Breast epithelium (tissue), 4 donors: ENCODE measurements at places on chromosomes 11 and 22. TPM values are rescaled to one million over a fixed set of nuclear protein-coding genes. Genes with fewer than 3 reads are reported as not detected.

DNA sequence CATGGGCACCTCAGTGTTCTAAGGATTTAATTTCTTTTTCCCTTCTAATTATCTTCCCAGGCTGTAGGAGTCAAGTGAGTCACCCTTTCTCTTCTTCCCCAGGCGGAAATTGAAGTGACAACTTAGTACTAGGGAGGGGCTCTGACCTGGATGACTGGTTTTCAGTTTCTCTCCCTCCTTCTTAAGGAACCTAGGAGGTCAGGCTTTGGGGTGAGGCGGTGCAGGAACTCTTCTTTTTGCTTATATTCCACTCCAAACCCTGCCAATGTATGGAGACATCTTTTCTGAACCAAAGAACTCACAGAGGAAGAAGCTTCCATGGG, 12.6 kb downstream of the ZDHHC5 start:
- DNase-seq, result no peak

- DNase-seq, result no peak
Observed at GRCh38 chr11:85712953-85713352, 27.0 kb upstream of the CCDC89 start.

DNA sequence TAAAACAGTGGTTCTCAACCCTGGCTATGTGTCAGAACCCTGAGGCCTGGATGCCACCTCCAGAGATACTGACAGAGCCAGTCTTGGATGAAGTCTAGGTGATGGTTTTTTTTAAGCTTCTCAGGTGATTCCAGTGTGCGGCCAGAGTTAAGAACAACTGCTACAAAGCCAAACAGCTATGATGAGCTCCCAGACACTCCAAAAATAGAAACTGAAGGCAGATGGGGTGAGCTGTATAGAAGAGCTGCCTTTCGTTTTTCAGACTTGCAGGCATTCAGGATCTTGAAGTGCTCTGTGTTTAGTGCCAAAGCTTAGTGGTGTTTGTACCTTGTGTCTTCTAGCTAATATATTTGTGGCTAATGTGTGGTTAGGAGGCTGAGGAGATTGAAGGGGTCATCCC, 14.2 kb downstream of the SCUBE2 start:
- no peak for DNase-seq

- no peak for DNase-seq
Observed at GRCh38 chr11:45301537-45302246, 15.6 kb upstream of the SYT13 start.

Gene NECTIN1
- total RNA-seq, result 6.6 TPM

DNA sequence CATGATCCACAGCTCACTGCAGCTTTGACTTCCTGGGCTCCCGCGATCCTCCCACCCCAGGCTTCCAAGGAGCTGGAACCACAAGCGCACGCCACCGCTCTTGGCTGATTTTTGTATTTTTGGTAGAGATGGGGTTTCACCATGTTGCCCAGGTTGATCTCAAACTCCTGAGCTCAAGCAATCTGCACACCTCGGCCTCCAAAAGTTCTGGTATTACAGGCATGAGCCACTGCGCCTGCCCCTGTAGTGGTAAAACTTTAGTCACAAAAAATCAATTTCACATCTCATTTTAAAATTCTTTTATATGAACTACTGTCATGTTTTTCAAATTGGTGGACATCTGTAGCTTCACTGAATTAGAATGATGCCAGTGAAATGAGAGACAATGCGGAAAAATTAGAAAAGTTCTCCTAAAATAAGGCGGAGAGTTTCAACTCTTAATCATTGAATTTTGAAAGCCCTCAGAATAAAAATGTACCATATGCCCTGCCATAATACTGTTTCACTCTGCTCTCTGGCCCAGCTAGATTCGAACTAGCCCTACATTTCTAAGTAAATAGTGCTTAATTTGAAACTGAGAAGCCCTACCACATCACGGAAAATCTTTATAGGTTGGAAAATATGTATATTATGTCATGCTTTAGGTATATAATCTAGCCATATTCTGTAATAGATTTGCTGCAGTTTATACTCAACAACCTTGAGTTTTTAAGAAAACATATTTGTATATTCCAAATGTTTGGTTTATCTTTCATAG, 78.7 kb downstream of the HORMAD2 start:
- DNase-seq, result no peak

DNA sequence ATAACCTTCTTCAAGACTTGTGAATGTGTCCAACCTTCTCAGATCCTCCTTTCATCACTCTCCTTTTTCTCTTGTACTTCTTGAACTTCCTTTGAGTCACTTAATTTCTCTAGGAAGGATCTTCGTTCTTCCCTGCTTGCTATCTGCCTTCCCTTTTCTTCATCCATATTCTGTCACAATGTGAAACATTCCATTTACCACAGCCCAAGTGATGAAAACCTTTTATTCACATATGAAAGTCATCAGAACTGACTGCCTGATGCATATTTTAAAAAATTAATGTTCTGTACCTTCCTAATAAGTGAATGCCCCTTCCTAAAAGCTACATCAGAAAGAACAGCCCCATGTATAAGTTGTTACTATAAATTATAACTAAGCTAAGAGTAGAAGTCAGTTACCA, 520.4 kb upstream of the LUZP2 start:
- no peak for DNase-seq

DNA sequence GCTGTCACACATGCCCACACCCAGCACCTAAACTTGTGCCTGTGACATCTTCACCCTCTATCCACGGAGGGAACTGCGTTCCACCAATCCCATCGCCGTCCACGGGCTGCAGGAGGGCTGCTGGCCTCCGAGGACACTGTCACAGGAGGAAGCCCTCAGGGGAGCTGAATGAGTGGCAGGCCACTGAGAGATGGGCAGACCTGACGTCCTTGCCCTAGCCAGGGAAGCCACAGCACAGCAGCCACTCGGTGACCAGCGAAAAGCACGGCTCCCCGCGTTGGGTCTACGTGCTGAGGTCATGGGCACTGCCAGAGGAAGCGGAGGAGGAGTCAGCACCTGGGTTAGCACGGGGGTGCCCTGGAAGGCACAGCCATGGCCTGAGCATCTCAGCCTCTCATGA, 50.5 kb downstream of the IGSF9B start:
- peak; percentile 27 for DNase-seq

GRCh38 chr22:50620593-50621355, 7.2 kb downstream of the ARSA start:
- no peak for DNase-seq

- peak; percentile 20 for DNase-seq
Observed at GRCh38 chr11:8375932-8376331, 112.3 kb upstream of the LMO1 start.

Gene TRIOBP
- total RNA-seq, result 95.0 TPM

GRCh38 chr11:14331476-14332136, 27.4 kb downstream of the RRAS2 start:
- DNase-seq, result no peak

GRCh38 chr11:114322934-114323333, 26.7 kb downstream of the NNMT start:
- DNase-seq, result no peak

- DNase-seq, result no peak
Observed at GRCh38 chr11:117145393-117145761, 1.3 kb downstream of the PAFAH1B2 start.

GRCh38 chr22:39292561-39293074, 26.8 kb downstream of the RPL3 start:
- DNase-seq, result peak; percentile 96

Gene ROBO3
- total RNA-seq, result 30.9 TPM

GRCh38 chr22:28397306-28397705, 282.3 kb downstream of the TTC28 start:
- no peak for DNase-seq

Gene FGF19
- total RNA-seq, result not detected

DNA sequence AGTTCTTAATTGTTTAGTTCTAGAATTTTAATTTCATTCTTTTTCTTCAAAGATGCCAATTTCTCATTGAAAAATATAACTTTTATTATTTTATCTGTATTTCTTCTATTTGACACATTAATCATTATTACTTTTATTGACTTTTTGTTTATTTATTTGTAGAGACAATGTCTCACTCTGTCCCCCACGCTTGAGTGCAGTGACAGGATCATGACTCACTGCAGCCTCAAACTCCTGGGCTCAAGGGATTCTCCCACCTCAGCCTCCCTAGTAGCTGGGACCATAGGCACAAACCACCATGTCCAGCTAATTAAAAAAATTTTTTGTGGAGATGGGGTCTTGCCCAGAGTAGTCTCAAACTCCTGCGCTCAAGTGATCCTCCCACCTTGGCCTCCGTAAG, 30.3 kb upstream of the FBLN1 start:
- no peak for DNase-seq

DNA sequence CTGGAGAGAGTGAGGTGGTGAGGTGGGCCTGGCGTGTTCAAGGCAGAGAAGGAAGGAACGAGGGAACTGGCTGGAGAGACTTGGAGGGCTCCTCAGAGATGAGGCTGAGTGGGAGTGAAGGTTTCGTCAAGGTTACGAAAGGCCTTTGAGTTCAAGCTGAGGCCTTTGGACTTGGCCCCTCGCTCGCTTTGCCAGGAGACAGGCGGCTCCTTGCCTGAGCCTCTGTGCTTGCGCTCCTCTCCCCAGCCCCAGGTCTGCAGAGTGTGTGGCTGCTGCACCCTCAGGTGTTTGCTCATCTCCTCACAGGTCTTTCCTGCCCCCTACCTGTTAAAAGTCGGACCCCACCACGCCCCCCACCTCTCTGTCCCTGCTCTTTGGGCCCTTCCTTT, 91.6 kb downstream of the ATXN10 start:
- no peak for DNase-seq

- peak; percentile 68 for DNase-seq
Observed at GRCh38 chr11:129023968-129024676, 81.5 kb upstream of the TP53AIP1 start.

DNA sequence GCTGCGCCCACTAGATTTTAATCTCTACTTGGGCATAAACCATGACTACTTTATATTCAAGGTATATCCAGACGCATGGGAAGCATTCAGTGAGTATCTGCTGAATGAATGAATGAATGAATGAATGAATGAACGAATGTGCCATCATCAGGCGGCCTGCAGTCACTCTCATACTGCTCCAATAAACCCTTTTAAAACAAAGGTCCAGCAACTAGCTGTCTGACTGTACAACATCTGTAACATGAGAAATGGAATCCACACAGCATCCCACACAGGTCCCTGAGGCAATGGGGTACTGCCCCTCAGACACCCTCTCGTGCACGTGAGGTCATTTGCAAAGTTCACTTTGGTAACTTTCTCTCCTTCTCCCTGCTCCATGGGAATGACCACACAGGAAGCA, 147.5 kb downstream of the LARGE1 start:
- DNase-seq, result no peak

Gene GAL3ST3
- total RNA-seq, result not detected

Gene NAT10
- total RNA-seq, result 22.6 TPM

GRCh38 chr22:40405178-40406062, 35.0 kb downstream of the SGSM3 start:
- no peak for DNase-seq

Gene OPCML
- not detected for total RNA-seq

Gene BIK
- 25.0 TPM for total RNA-seq

DNA sequence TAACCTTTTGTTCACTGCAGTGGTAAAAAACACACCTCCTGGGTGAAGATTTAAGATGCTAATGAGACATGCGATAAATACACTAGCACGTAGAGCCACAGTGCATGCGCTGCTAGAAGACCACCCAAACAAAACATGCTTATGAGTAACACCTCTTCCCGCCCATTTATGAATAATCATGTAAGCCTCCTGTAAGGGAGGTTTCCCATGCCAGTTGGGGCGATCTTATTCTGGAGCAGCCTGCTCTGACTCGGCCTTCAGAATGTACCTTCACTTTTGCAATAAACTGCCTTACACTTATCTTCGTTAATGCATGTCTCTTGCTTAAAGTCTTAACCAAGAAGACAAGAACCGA, 18.1 kb upstream of the SCARF2 start:
- DNase-seq, result no peak

GRCh38 chr11:125289419-125290098, 125.0 kb downstream of the PKNOX2 start:
- DNase-seq, result no peak

Gene ACAT1
- total RNA-seq, result 197 TPM

DNA sequence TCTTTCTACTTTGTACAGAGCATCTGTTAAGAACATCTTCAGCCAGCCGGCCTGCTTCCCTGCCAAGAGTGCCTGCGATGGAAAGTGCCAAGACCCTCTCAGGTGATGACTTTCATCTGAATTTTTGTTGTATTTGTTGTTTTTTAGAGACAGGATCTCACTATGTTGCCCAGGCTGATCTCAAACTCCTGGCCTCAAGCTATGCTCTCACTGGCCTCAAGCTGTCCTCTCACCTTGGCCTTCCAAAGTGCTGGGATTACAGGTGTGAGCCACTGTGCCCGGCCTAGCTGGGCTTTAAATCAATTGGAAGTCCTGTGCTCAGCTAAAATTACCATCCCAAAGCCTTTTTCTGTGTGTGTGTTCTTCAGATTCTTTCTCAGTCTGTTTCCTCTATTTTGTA, 64.2 kb upstream of the ADORA2A start:
- no peak for DNase-seq

DNA sequence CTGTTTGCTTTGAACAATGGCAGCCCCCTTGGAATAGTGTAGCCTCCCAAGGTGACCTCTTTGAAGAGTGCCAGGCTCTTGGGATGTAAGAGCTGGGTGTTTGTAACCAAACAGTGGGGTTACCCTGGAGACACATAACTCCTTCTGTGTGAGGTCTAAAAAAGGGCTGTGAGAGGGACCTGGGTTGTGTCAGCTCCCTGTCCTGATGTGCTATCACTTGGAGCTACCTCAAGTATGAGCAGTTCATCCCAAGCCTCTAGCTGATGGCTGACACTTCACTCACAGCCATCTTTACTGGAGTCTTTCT, 40.2 kb downstream of the TSPAN18 start:
- no peak for DNase-seq

DNA sequence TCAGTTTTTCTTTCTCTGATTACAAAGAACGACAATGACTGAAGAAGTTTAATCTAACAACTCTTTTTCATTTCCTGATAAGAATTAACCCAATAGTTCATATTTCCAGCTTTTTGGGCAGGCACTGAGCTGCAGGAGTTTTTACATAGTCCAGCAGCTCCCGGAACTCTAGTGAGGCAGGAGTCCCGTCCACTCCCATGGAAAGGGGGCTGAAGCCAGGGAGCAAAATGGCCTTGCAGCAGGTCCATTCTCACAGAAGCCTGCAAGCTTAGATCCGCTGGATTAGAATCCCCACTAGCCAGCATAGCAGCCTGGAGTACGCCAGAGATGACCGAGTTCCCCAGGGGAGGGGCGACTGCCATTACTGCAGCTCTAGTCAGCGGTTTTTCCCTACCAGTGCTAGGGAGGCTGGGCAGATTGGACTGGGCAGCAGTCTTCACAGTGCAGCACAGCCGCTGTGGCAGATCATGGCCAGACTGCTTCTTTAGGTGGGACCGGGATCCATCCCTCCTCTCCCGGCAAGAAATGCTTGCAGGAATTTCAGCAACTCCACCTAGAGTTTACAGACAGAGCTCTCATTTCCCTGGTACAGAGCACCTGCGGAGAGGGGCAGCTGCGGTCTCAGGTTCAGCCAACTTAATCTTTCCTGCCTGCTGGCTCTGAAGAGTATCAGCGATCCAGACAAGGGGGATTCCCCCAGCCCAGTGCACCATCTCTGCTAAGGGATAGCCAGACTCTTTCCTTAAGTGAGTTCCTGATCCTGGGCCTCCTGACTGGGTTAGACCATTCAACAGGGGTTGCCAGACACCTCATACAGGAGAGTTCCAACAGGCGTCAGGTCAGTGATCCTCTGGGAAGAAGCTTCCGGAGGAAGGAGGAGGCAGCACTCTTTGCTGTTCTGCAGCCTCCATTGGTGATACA, 742 bp upstream of the CASP4 start:
- peak; percentile 22 for DNase-seq

Gene DBX1
- not detected for total RNA-seq
